ENCODE measurements at places on chromosomes 11 and 22.
A peak's percentile ranks its signal among the peaks of the same experiment; 100 is the strongest.

- no peak for DNase-seq
Observed at GRCh38 chr11:47668665-47669064, 26.3 kb upstream of the MTCH2 start.

DNA sequence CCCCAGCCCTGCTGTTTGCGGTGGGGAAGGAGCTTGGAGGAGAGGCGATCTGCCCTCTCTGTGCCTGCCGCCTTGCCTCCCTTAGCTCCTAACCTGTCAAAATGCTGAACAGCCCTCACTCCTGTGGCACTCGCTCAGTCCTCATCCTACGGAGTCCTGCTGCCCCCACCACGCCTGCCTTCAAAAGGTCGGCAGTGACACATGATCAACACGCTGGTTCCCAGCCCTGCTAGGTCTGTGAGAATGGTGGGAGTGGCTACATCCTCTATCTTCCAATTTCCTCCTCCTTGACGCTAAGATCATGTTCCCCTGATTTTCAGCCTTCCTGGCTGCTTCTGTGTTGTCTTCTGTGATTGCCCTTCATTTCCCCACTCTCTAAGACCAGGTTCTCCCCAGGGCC is 120.2 kb upstream of the TBCEL start:
- no peak for DNase-seq

DNA sequence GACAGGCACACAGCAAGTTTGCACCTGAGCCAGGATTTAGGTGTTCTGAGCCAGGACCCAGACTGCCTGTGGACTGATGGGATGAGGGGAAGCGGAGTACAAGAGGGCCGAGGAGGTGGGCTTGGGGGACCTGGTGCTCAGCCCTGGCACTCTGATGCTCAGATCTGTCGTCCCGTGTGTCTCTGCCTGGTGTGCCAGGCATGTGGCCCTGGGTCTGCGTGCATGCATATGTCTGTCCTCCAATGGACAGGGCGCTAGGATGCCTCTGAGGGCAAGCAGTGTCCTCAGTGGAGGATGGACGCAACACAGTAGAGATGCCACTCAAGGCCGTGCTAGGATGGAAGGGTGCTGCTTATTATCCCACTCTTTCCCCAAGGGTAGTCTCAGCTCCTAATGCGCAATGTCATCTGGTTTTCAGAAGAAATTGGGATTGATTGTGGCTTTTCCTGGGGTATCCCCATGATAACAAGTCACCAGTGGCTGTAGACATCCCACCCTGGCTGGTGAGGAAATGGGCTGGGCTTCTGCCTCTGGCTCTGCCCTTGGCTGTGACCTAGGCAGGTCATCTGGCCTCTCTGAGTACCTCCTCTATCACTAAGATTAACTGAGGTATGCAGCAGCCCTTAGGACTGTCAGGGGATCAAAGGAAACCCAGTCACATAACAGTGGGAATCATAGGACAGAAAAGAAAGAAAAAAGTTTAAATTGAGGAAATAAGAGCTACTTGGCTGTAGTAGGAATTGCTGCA is 35.7 kb upstream of the SUSD2 start:
- DNase-seq, result no peak

GRCh38 chr22:25923914-25924313 is 181.9 kb downstream of the MYO18B start:
- no peak for DNase-seq

DNA sequence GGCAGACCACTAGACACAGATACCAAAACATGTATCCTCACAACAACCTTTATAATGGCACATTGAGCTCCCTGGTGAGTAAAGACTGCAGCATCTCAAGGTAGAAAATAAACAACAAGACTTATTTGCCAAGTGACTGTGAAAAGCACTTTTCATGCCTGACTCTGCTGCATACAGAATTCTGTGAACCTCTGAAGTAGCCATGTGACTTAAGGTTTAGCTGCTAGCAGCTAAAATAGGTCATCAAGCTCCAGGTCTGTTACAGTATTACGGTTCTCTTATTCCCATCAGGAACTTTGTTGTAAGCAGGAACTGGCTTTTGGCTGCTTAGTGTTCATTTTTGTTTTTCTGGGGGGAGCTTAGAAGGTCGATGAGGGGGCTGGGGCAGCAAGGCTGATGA is 139.4 kb downstream of the PAX6 start:
- DNase-seq, result no peak

DNA sequence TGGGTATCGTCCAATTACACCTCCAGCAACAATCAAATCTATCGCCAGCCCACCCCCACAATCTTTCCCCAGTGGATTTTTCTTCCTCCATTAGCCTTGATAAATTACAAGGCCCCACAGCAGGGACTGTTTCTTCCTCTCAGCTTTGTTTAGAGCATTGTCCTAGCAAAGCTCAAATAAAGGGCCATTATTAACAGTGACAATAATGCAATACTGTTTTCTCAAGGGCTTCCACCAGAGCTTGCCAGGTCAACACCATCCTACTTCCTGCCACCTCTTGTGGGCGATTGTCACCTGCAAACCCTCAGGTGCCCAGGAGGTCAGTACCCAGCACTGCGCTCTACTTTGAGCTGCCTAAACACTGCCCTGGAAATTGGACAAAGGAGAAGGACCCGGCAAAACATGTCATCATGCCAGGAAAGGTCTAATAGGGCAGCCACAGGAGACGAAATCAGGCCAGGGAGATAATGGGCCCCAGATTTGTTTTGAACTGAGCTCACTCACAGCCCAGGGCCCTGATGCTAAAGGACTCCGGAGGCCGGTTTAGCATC is 95.2 kb downstream of the ABTB2 start:
- no peak for DNase-seq

DNA sequence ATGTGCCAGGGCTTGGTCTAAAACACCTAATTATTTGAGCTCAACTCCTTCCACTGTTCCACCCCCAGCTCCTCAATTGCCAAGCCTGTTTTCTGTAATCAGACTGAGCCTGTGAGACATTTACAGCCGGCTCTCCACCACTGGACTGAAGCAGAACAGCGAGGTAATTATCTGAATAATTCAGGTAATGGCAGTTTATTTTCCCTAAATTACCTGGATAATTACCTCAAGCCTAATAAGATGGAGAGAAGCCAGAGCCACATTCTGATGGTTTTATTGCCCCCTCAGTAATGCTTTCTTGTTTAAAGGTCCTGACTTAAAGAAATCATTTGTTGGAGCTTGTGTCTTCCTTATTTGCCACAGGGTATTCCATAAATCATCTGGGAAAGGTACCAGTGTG is 64.2 kb downstream of the FZD4 start:
- no peak for DNase-seq

- no peak for DNase-seq
Observed at GRCh38 chr11:82507288-82507687, 226.4 kb downstream of the FAM181B start.

DNA sequence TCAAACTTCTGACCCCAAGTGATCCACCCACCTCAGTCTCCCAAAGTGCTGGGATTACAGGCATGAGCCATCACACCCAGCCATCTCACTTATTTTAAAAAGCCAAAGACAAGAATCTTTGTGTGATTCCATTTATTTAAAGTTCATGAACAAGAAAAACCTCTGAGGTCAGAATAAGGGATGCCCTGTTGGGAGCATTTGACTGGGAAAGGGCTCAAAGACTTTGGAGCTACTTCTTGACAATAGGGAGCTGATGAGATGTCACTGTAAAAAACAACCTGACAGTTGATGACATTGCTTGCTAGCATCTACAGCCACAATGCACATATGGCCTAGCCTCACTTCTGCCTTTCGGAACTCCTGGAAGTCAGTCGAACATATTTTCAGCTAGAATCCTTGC is 5.1 kb upstream of the ZNF280B start:
- no peak for DNase-seq

GRCh38 chr22:42993651-42994275 is 21.2 kb downstream of the PACSIN2 start:
- DNase-seq, result no peak

GRCh38 chr11:30310623-30311022 is 12.3 kb upstream of the ARL14EP start:
- DNase-seq, result no peak

- DNase-seq, result no peak
Observed at GRCh38 chr11:5597953-5598352, 1.5 kb downstream of the TRIM6 start.

DNA sequence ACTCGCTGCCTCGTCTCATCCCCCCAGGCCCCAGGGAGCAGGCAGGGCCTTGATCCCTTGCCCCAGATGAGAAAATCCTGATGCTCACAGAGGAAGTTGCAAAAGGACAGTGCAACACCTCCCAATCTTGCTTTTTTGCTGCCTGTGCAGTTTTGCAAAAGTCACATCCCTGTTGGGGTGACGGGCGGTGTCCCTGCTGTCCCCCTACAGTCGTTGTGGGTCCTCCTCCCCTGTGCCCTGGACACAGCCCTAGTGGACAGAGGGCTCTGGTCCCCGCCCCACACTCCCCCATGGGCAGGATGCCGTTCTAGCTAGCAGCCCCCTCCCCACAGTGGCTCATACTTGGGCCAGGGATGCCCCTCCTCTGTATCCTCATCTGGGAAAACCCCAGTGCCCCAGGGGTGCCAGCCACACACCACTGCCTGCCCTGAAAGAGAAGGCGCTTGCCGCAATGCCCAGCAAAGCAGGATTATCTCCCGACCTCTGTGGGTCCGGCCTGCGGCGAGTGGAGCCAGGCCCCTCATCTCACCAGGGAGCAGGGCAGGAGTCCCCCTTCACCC is 18.4 kb upstream of the CTSD start:
- no peak for DNase-seq

GRCh38 chr11:75916882-75917281 is 101.9 kb downstream of the UVRAG start:
- no peak for DNase-seq

DNA sequence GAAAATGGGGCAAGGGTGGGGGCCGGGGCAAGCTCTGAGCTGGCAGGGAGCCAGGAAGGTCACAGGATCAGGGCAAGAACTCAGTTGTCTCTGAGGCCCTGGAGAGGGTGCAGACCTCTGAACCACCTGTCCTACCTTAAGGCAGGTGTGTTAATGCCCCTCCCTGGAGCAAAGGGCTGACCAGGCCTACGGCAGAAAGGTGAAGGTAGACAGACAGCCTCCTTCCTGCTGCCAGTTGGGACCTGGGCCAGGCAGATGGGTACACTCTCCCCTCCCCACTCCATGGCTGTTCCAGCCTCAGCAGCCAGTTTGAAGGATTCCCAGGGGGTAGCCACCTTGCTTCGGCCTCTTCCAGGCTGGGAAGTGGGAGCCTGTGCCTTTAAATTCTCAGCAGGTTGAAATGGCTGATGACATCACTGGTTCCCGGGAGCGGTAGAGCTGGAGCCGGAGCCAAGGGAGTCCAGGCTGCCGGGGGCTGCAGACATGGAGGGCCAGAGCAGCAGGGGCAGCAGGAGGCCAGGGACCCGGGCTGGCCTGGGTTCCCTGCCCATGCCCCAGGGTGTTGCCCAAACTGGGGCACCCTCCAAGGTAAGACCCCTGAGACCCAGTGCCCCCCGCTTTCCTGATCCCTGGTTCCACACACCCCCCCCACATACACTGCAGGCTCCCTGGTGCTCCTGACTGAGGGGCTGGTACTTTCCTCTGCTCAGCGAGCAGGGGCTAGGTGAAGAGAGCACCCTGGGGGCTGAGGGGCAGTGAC is at the start of gene INPP5J:
TSS of gene INPP5J (plus strand) at position 435 of the 760 bp plus-strand sequence. CDS start at position 484, 49 bp downstream.
- DNase-seq, result peak; percentile 72

DNA sequence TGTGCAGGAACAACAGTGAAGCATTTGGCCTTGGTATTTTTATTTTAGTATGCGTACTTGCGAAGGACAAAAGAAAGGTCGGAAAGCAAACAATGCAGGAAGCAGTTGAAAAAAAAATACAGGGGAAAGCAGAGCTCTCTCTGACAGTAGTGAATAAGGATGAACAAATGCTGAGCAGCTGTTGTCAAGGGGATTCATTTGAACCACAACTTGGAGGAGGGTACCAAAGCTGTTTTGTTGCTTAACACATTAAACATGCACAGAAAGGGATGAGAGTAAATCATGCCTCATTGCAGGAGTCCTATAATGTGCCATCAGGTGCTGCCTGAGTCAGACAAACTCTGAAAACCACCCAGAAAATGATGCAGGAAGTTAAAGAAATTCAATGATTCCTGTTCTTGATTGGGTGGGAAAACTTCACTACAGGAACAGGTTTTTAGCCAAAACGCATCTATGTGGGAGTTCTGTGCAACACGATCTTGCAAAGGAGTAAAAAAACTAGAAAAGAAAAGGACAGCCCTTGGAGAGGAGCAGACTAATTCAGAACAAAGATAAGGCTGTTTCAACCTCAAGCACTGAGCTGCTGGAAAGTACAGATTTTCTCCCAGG is 2113.5 kb downstream of the LRRC4C start:
- no peak for DNase-seq

GRCh38 chr11:118290923-118291322 is 13.6 kb upstream of the CD3E start:
- DNase-seq, result no peak

- DNase-seq, result no peak
Observed at GRCh38 chr22:39966470-39966869, 6.3 kb downstream of the TMA7B start.

DNA sequence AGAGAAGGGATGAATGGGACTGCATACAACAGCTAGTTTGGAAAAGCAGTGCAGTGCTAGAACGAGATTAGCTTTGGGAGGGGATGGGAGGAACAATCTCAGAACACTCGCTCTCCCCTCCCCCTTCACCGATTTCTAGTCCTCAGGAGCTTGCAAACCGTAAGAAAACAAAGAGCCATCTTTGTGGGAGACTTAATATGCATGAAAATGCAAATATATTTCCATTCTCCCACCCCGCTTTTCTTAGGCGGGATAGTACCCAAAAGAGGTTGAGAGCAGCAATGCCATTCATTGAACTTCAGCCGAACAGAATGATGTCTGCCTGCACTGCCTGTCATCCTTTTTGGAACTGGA is 1.1 kb downstream of the SPINDOC start:
- no peak for DNase-seq

DNA sequence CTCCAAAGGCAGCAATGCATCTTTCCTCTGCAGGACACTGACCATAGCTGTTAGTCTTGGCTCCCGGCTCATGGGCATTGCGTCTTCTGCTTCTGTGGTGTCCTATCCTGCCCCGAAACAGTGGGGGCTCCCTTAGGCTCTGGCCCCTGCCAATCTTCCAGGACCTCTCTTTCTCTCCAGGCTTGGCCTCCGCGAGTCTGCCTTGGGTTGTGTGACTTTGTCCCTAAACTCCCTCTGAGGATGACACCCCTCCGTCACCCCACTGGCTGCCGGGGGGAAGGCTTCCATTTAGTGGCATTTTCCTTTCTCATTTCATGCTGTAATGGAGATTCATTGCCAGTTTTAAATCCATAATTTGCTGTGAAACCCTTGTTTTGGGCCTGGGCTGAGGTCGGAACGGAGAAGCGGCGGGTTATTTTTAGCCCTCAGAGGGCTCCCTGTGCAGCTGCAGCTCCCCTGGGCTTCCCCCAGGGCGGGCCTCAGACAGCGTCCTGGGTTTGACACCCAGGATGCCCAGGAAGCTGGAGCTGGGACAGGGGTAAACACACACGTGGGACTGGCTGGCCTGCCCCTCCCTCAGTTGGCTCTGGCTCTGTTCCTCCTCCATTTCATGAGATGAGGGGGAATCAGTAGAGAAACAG is 156.1 kb downstream of the ST3GAL4 start:
- DNase-seq, result no peak

GRCh38 chr11:57432149-57432561 is 5.2 kb upstream of the SLC43A3 start:
- no peak for DNase-seq

All from cerebellar nuclear complex (tissue), 1 donor.